ENCODE measurements at places on chromosomes 13 and 19.

- DNase-seq = no peak
Observed at GRCh38 chr19:34692549-34692948, 15.1 kb downstream of the ZNF302 start.

GRCh38 chr19:33721735-33722297 is 74.9 kb upstream of the KCTD15 start:
- DNase-seq = no peak

DNA sequence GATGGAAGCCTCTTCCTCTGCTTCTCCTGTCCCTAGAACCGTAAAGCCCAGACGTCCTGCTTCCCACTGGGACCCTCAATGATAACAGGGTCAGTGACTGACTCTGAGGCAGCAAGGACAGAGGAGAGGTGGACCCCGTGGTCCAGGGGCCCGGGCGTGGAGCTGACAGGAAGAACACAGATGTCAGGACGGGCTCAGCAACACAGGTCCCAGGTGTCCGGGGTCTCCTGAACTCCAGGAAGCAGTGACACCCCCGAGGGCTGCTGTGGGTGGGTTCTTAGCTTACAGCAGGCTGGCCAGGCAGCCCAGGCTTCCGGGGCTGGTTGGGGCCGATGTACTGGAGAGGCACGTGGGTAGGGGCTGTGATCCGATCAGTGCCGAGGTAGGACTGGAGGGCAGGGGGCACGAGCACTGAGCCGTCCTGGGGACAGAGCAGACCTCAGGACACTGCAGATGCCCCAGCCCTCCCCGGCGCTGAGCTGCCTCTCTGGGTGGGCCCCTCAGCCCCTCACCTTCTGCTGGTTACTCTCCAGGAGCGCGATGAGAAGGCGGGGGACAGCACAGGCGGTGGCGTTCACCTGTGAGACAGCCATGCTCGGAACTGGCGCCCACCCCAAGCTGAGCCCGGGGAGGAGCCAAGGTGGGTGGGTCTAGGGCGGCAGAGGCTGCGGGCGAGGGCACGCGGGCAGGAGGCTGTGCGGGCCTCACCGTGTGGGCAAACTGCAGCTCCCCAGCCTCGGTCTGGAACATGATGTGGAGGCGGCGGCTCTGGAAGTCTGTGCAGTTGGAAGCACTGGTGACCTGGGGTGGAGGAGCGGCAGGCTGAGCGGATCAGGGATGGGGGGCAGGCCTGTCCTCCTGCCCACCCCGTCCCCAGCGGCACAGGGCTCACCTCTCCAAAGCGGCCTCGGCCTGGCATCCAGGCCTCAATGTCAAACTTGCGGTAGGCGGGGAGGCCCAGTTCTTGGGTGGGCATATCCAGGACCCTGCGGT is 3.6 kb upstream of the CCER2 start:
- DNase-seq = no peak

DNA sequence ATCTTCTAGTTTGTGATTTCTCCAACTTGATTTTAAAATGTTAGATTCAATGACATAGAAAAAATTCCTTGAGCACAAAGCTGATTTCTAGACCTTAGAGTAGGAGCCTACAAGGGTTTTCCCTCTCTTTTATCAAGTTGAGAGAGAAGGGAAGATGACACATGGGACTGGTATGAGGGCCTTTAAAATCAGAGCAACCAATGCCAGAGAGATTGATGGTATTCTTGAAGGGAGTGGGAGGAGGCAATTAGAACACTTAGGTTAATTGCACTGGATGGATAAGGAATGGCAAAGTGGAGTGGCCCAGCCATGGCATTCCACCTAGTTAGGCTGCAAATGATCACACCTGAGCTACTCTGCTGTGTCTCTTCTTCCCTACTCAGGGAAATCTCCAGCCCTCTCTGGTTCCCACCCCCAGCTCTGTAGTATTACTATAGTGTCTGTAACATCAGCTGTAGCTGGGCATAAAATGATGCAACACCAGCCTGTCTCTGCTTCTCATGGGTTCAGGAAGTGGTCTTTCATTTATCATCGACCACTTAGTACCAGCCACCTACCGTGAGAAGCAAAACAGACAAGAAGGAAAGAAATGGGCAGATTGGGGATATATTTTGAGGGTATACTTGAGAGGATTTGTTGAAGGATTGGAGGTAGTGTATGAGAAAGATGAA is 333.6 kb downstream of the DLEU7 start:
- DNase-seq = no peak
